ENCODE measurements at places on chromosomes 4 and X. TPM values are rescaled to one million over a fixed set of nuclear protein-coding genes. Genes with fewer than 3 reads are reported as not detected.

SEPSECS gene
- 16.3 TPM for total RNA-seq

CTAG2 gene
- total RNA-seq, result not detected

KLHL13 gene
- 31.3 TPM for total RNA-seq

ANXA3 gene
- 2.5 TPM for total RNA-seq

SPINK2 gene
- not detected for total RNA-seq

HHIP gene
- total RNA-seq, result 2.5 TPM

NKRF gene
- total RNA-seq, result 16.9 TPM

LINC00632 gene
- 192 TPM for total RNA-seq

ASB11 gene
- not detected for total RNA-seq

HSPA4L gene
- 15.7 TPM for total RNA-seq

CFAP97 gene
- 54.1 TPM for total RNA-seq

GLOD5 gene
- not detected for total RNA-seq

AMOT gene
- total RNA-seq, result 18.8 TPM

GRIA3 gene
- 101 TPM for total RNA-seq

VMA21 gene
- total RNA-seq, result 83.6 TPM

CYTL1 gene
- not detected for total RNA-seq

ZC4H2 gene
- 25.7 TPM for total RNA-seq

LCORL gene
- total RNA-seq, result 87.3 TPM

SASH3 gene
- 0.94 TPM for total RNA-seq

PRDM8 gene
- 34.1 TPM for total RNA-seq

STK32B gene
- total RNA-seq, result 38.5 TPM

TCEAL6 gene
- 5.9 TPM for total RNA-seq

SYNPO2 gene
- 1.9 TPM for total RNA-seq

FAM114A1 gene
- 11.3 TPM for total RNA-seq

GYPA gene
- 1.6 TPM for total RNA-seq

GPC4 gene
- total RNA-seq, result 4.4 TPM

AFM gene
- total RNA-seq, result not detected

UGT2B17 gene
- not detected for total RNA-seq

GPC3 gene
- 1.3 TPM for total RNA-seq

NXF2B gene
- 0.31 TPM for total RNA-seq

S100G gene
- not detected for total RNA-seq

NLGN3 gene
- total RNA-seq, result 29.1 TPM

GAGE1 gene
- not detected for total RNA-seq

TMEM154 gene
- total RNA-seq, result 0.63 TPM

WDFY3 gene
- 355 TPM for total RNA-seq

STAG2 gene
- 136 TPM for total RNA-seq

ARHGAP24 gene
- total RNA-seq, result 3.1 TPM

RNF4 gene
- 47.6 TPM for total RNA-seq

MAGEA1 gene
- total RNA-seq, result not detected

PPAT gene
- total RNA-seq, result 20.0 TPM

CTAG1A gene
- total RNA-seq, result not detected

TACC3 gene
- total RNA-seq, result 4.7 TPM

JAKMIP1 gene
- total RNA-seq, result 29.4 TPM

FAT1 gene
- 36.9 TPM for total RNA-seq

CT83 gene
- total RNA-seq, result not detected

SPATA18 gene
- total RNA-seq, result 2.8 TPM

EXOC1L gene
- total RNA-seq, result not detected

ARR3 gene
- total RNA-seq, result not detected

FRAS1 gene
- 16.0 TPM for total RNA-seq

TXK gene
- 2.8 TPM for total RNA-seq

LAGE3 gene
- total RNA-seq, result 9.4 TPM

NFKB1 gene
- 9.4 TPM for total RNA-seq

AKAP14 gene
- total RNA-seq, result not detected

UPF3B gene
- total RNA-seq, result 10.0 TPM

UGT2B10 gene
- not detected for total RNA-seq
